ENCODE measurements at places on chromosomes 3 and 15.

GRCh38 chr15:47570881-47571640 is 146.2 kb upstream of the SEMA6D start:
- DNase-seq: no peak

DNA sequence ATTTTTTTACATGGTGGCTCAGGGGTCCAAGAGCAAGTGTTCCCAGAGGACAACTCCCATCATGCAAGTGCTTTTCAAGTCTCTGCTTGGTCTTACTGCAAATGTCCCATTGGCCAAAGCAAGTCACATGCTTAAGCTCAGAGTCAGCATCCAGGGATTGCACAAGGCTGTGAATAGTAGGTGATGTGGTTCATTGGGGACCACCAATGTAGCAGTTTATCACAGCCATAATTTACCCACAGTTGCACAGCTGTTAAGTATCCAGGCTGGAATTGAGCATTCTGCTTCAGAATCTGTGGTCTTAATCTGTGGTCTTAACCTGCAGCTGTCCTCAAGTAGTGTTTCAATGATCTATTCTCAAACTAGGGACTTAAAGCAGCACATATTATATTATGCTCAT is 71.4 kb upstream of the PLCL2 start:
- DNase-seq: no peak

DNA sequence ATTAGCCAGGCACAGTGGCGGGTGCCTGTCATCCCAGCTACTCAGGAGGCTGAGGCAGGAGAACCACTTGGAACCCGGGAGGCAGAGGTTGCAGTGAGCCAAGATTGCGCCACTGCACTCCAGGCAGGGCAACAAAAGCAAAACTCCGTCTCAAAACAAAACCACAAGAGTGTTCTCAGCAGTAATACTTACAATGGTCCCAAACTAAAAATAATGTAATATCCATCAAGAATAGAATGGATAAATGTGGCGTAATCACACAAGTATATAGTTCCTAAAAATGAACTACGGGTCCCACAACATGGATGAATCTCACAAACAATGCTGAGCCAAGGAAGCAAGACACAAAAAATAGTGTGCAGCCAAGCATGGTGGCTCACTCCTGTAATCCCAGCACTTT is 39.2 kb downstream of the STAG1 start:
- no peak for DNase-seq

- DNase-seq: no peak
Observed at GRCh38 chr3:97232393-97233034, 418.1 kb downstream of the EPHA6 start.

GRCh38 chr3:8500319-8500988 is 1.2 kb upstream of the LMCD1 start:
- DNase-seq: no peak

Measured in OCI-M1 (cell line).